ENCODE measurements at places on chromosomes 6 and 20.

GRCh38 chr20:24853916-24854315, 95.2 kb upstream of the CST7 start:
- no peak for DNase-seq

- peak; percentile 47 for DNase-seq
Measured at GRCh38 chr6:5498579-5498899, 237.2 kb downstream of the FARS2 start.

DNA sequence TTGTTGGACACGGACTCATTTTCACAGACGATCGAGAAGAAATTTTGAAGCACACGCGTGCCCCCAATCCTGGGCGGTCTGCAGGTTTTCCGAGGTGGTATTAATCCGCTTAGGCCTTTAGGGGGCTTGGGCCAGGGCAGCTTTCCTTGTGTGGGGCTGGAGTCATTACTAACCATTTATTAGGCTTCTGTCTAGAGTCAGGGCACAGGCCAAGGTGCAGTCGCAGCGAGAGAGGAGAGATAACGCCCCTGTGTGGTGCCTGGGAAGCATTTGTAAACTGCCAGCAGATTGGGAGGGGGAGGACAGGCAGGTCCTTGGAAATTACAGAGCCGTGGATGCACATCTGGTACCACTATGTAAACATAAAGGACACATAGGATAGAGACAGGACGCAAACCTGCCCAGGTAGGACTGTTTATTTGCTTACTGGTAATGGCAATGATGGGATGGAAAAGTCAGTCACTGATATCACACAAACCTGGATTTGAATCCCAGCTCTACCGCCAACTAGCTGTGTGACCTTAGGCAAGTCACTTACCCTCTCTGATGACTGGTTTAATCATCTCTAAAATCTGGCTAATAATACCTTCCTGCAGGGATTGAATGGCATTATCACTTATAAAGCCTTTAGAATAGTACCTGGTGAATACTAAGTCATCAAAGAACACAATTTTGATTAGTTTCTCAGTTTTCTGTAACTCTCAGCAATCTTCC, 76.4 kb downstream of the TMEM242 start:
- no peak for DNase-seq

DNA sequence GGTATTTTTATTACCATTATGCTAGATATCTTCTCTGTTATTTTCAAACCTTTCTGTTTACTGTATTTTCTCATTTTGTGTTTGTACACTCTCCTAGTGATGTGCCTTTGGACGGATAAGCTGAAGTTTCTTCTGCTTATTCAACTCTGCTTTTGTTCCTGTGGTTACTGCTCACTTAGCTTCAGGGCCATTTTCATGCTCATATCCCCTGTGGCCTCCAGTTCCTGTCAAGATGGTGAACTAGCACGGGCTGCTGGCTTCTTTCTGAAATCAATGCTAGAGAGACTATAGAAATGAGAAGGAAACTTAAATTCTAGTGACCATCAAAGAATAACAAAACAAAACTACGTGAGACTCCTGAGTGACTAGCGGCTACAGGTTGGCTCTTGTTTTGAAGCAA, 6.8 kb upstream of the CST8 start:
- DNase-seq = no peak

- peak; percentile 88 for DNase-seq
Measured at GRCh38 chr6:111487661-111488060, 4.6 kb upstream of the REV3L start.

DNA sequence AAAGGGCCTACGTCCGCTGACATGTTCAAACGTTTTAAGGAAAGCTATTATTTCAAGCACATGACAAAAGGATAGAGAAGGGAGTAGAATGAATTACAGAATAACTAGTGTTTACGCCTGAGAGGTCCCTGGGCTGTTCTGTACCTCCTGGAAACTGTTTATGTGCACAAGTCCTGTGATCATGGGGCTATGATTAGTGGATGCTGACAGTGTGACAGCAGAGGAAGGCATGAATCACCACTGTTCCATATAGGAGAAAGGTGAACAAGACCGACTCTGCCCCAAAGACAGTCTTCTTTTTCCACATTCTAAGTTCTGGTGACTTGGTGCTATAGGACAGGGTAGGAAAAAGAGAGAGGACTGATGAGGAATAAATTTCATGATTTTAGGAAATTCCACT, 249.2 kb upstream of the PRDM1 start:
- DNase-seq = peak; percentile 31

- no peak for DNase-seq
Measured at GRCh38 chr20:36491901-36492617, 49.3 kb upstream of the MYL9 start.

- no peak for DNase-seq
Measured at GRCh38 chr6:146889303-146889702, 290.5 kb downstream of the ADGB start.

DNA sequence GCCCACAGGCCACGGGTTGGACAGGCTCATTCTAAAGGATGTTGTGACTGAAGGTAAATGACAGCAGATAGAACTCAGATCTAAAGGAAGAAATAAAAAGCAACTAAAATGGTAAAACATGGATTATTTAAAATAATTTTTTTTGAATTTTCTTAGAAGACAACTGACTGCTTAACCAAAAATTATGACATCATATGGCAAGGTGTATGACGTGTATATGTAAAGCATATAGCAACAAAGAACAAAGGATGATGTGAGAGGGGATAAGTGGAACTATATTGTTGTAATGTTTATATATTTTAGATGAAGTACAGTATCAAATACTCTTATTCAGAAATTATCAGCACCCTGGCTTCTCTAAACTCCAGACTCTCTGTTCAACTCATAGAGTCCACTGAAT, 38.6 kb downstream of the NPEPL1 start:
- DNase-seq = no peak

DNA sequence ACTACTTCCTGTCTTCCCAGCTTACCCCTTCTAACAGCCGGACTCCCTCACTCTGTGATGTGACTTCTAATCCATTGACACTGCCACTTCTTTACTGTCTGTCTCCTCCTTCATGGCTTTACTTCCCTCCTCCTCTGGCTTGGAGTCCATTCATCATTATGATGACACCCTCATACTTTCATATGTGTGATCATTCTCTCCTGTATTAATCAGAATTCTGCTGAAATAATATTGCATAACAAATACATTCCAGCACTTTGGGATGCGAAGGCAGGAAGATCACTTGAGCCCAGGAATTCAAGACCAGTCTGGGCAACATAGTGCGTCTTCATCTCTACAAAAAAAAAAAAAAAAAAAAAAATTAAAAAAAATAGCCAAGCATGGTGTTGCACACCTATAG, 147.9 kb upstream of the BTBD3 start:
- DNase-seq = no peak

DNA sequence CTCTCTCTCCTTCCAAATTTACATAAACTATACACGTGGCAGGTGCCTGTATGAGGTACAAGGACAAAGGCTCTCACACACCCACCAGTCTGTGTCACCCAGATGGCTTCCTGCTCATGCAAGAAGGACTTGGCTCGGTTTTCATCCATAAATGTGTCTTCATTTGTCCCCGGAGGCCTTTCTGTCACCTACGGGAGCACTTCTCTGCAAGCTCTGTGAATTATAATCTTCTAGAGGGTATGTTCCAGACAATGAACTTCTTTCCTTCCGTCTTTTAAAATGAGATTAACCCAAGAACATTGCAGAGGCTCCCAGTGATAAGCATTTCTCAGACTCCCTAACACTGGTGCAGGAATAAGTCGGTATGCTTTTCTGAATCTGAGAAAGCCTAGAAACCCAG, 123.6 kb downstream of the PTPRT start:
- no peak for DNase-seq

GRCh38 chr6:134173936-134174671, 121.7 kb upstream of the SLC2A12 start:
- DNase-seq = peak; percentile 83

DNA sequence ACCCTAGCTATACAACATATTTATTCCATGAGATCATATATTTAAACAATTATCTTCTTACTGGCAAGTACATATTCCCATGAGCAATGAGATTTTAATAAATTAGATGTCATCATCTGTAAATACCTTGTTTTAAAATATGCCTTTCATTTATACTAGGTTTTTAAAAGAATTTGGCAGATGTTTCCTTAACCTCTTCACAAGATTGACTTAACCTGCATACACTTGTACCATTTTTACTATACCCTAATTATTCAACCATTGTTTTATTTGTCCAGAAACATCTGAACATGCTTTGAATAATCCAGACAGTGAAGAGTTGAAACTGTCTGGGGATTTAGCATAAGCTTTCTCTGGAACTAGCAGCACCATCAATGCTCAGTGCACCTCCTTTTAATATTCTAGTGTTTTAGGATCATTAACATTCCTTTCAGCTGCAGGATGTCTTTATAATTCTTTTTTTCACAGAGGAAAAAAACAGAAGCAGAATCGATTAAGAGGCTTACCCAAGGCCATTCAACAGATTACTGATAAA, 188.0 kb upstream of the TENT5A start:
- DNase-seq = peak; percentile 22

GRCh38 chr20:45407783-45408645, at the start of gene DBNDD2:
Gene DBNDD2 (plus strand): TSS chr20:45408289. CDS start chr20:45408468, 179 bp downstream.
- DNase-seq = no peak

GRCh38 chr6:99867026-99867425, 127.0 kb downstream of the MCHR2 start:
- DNase-seq = no peak

DNA sequence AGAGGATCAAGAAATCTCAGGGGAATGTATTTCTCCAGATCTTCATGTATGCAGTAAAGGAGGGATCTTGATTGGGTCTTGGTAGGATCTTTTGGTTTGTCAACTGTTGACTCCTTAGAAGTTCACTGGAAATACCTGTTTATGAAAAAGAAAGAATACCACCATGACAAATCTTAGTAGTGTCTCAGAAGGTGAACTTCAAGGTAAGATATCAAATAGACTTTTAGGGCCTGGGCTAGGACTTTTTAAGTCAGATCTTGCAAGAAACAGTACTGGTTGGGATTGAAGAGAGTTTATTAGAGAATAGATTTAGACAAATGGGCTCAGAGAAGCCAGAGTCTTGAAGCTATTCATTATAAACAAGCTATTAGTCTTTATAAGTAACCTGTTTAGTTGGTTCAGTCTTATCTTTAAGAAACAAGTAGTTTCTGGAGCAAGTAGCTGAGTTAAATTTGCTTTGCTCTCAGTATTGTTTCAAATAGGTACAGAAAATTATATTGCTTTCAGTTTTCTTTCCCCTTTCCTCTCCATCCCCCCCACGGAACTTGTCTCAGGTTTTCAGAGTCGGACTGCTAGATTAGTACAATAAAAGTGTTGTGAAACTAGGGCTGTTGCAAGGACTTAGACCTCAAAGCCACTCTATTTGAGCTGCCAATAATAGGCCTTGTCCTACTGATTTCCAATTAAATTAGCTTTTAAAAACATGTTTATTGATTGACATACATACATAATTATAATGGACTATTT, 529.1 kb upstream of the CITED2 start:
- no peak for DNase-seq

DNA sequence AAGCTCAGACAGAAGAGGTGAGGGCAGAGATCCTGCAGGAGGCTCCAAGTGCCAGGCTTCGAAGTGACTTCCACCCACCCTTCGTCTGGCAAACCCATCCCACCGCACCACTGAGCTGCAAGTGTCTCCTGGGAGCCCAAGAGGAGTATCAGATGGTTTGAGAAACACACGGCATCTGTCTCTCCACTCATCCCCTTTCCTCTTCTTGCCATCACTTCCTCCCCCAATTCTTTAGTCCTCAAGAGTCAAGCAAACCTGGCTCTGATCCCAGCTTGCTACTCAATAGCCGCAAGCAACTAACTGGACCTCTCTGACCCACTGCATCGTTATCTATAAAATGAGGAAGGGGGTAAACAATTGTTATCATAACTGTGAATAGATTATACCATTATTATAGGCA, 142.1 kb downstream of the BMP7 start:
- DNase-seq = no peak

- peak; percentile 93 for DNase-seq
Measured at GRCh38 chr6:3803627-3804468, 45.3 kb upstream of the FAM50B start.

- DNase-seq = no peak
Measured at GRCh38 chr6:140316966-140317365, 942.5 kb upstream of the CITED2 start.

DNA sequence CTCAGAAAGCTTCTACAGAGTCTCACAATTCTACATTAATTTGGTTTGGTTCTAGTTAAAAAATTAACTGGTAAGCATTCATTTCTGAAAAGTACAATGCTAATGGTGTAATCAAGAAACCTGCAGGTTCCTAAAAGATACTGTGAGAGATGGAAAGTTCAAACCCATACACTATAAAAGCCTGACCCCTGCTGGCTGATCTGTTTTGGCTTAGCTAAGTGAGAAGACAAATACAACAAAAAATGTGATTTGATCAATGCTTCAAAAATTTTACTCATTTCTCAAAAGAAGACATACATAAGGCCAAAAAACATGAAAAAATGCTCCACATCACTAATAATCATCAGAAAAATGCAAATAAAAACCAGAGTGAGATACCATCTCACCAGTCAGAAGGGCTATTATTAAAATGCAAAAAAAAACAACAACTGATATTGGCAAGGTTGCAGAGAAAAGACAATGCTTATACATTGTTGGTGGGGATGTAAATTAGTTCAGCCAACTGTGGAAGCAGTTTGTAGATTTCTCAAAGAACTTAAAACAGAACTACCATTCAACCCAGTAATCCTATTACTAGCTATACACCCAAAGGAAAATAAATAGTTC, 102.8 kb downstream of the MOXD1 start:
- DNase-seq = peak; percentile 62

DNA sequence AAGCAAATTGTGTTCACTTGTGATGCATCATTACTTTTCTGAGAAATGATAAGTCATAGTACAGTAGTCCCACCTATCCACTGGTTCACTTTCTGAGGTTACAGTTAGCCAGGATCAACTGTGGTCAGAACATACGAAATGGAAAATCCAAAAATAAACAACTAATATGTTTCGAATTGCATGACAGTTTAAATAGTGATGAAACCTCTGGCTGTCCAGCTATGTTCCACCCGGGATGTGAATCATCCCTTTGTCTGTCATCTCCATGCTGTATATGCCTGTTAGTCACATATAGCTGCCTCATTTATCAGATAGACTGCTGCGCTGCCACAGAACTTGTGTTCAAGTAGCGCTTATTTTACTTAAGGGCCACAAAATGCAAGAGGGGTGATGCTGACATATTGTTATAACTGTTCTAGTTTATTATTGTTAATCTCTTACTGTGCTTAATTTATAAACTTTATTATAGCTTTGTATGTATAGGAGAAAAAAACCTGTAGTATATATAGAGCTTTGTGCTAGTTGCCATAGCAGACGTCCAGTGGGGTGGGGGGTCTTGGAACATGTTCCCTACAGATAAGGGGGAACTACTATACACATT, 29.2 kb downstream of the AFDN start:
- DNase-seq = peak; percentile 97

DNA sequence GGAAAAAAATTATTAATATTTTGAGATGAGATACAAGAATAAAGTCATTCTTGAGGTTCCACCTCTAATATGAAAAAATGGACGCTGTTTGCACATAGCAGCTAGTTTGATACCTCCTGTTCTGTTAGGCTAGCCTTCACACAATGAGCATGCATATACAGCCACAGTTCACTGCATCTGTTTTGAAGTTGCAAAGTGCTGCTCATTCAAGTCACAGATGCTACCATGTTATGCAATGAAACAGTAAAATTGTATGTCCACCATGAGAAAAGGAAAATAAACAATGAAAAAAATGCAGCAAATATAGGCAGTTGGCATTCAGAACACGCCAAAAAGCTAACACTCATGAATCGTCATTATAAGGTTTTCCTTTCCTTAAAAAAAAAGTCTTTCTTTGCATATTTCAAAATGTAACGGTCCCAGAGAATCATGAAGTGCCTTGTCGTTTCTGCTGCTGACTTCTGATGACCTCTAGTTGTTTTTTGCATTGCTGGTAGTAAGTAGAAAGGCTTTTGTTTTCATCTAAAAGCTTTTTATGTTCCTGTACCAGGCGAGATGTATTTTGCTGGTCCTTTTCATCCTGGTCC, 70.7 kb downstream of the MAP3K7 start:
- no peak for DNase-seq

Measured in IMR-90 (cell line).